ENCODE measurements at places on chromosomes 16 and 17.

DNA sequence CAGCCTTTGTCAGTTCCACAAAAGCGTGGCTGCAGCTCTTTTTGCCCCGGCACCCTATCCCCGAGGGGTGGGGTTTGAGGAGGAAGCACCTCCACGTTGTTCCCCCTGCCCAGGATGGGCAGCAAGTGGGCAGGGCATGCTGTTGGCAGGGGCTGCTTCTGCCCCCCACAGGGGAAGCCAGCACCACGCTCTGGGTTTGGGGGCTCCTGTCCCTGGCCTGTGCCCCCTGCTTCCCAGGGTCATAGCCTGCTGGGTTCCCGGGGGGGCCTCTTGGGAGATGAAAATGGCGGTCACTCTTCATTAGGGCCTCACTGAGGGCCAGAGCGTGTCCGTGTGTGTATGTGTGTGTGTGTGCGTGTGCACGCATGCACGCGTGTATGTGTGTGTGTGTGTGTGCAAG is 22.8 kb downstream of the LASP1 start:
- no peak for DNase-seq

DNA sequence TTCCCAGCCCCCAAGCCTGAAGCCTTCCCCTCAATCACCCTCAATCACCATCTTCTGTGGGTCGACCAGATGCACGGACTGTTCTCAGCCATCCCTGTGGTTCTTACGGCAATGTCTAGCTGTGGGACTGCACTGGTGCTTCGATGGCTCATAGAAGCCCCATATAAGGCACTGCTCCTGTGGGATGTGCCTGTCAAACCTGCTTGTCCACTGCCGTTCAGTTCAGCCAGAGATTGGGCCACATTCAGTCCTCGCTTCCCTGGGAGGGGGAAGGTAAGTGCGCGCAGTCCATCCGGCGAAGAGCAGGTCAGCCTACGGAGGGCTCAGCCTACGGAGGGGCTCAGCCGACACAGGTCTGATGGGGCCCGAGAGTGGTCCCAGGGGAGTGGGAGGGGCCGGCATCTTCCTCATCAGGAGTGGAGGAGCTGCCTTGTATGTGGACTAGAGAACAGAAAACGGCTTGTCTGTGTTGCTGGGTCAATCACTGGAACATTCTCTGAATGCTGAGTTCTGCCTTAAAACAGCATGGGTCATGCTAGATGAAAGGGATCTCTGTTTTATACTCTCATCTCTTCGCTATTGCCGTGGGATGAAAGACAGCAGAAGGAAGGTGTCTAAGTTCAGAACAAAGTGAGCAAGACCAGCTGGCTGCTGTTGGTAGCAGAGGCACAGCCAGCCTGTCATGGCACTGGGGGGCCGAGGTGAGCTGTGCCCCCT is at the start of gene CARD14:
Gene CARD14 (plus strand): TSS at position 247 of the 717 bp plus-strand sequence. CDS start 11,409 bp downstream, outside the sequence.
- DNase-seq: no peak

DNA sequence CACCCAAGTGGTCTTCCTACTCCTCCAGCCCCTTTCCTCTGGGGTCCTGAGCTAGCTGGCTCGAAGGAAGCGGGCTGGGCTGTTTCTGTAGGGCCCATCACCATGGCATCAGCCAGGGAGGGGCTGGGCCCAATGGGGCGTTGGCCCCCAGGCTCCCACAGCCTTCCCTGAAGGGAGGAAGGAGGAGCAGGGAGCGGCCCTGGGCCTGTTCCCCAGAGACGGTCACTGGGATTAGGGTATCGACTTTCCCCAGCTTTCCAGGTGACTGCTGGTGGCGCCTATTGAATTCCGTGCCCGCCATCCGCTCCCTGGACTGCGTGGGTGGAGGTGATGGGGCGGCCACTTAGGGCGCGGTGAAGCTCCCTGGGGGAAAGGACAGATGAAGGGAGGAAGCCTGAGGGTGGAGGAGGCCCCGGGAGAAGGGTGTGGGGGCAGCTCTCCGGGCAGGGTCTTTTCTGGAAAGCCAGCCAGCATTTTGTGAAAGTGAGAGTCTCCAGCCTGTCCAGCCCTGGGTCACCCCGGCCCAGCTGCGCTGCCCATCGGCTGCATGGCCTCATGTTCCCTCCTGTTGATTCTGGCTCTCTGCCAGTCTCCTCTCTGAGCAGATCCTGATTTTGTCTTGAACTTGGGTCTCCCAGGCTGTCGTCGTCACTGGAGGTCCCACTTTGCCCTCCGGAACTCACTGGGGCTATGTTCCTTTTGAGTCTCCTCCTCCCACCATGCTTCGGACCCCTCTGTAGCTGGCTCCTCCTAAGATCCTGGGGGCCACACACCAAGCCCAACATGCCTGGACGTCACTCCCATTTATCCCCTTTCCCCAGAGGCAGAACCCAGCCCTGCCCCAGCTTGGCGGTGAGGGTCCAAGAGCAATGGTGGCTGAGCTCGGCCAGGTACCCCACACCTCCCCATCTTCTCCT is 9.8 kb downstream of the NHERF1 start:
- DNase-seq: no peak

DNA sequence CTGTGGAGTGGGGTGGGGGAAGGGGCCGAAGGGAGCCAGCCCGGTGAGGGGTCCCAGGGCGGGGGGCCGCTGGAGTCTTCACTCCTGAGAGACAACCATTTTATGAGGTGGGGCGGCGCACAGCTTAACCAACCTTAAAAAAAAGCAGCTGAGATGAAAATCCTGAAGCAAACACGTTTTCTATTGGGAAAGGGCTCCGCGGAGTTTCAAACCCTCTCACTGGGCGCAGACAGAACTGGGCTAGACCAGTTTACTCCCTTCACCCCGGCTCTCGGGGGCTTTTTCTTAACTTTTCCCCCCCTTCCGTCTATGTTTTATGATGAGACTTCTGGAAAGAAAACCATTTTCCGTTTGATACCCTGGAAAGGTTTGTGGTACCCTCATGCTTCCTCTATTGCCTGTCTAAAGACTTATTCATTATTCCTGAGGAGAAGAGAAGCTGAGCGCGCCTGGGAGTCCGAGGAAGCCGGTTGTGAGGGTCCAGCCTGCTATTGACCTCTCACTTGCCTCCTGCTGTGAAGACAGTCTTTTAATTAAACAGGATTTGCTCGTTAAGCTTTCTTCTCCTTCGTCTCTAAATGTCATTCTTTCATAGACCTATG is 482 bp upstream of the SSH2 start:
- DNase-seq: no peak

DNA sequence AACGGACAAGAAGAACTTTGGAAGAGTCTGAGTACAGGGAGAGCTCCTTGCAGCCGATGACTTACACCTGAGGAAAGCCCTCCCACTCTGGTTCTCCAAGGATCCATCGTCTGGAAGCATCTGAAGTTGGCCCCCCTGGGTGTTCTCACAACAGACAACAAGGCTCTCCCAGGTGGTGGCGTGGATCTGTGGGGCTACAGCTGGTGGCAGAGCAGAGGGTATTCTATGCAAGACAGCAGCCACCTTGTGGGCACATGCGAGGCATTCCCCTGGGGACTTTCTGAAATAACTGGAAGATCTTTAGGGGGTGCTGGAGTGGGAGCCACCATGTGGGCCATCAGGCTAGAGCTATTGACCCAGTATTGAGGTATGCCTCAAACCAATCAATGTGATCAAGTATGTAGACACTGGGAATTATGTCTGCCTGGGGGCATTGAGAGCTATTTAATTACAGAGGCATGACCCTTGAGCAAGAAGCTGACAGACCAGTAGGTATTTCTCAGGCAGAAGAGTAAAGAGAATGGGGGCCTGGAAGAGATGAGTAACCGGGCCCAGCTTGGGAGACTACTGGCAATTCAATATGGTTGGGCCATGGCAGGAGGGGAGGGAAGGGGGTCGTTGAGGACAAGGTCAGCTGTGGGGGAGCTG is 6.9 kb upstream of the KRT19 start:
- no peak for DNase-seq

GRCh38 chr17:58488428-58488890 is 251 bp upstream of the HSF5 start:
- no peak for DNase-seq

GRCh38 chr17:16980813-16981731 is 9.2 kb upstream of the TNFRSF13B start:
- no peak for DNase-seq

- no peak for DNase-seq
Measured at GRCh38 chr17:72192800-72193192, 72.0 kb downstream of the SOX9 start.

- peak; percentile 92 for DNase-seq
Measured at GRCh38 chr16:3101018-3101840, 2.1 kb upstream of the ZSCAN10 start.

DNA sequence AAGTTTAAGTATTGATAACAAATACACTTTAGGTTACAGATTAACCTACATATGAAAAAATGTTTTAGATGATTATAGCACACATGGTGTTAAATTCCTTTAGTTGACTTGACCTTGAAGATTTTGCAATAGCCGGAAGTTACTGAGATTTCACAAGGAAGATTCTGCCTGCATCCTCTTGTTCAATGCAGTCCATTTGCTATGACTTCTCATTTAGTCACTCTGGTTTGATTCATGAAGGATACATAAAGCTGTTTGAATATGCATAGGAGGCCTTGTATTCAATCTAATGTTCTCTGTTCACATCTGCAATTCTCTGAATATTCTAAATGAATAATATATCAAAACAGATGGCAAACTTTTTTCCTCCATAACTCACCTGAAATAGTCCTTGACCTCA is 870.2 kb upstream of the GOT2 start:
- DNase-seq: no peak

DNA sequence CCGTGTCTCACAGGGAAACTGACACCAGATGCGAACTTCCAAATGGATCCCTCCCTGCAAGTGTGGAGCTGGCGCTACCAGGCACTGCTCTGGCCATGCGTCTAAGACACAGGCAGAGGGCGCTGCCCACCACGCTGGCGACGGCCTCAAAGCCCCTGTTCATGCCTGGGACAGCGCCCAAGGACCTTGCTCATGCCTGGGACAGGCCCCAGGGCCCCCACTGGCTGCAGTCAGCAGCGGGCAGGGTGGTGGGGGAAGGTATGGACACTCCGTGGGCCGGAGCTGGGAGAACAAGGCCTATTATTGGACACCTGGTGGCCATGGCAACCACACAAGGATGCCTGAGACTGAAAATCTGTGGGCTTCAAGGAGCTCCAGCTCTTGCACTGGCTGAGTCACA is 8.8 kb downstream of the ZG16B start:
- DNase-seq: peak; percentile 83

DNA sequence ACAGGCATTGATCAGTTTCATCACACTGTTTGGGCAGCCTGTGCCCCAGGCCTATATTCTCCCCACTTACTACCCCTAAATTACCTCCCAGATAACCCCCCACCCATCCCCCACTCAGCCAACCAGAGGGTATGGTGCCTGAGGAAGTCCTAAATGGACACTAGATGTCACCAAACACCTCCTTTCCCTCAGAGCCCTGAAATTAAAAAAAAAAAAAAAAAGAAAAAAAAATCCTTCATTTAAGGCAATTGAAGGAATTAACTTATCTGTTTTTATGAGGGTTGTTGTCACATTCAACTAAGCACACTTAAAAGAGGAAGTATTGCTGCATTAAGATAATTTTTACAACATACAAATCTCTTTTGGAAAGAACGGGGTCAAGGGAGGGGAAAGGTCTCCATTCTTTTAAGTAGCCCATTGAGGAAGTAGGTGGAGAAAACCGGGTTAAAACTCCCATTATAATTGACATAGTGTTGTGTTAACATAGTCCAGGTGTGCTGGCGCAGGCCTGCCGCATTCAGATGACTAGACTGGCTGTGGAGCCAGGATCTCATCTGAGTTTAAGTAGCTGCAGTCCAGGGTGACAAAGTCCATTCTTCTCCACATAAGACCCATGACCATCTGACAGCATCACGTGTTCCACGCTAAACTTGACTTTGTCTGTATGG is 46.3 kb downstream of the SNX11 start:
- peak; percentile 83 for DNase-seq

- peak; percentile 85 for DNase-seq
Measured at GRCh38 chr17:17849845-17850373, 13.1 kb upstream of the SREBF1 start.

DNA sequence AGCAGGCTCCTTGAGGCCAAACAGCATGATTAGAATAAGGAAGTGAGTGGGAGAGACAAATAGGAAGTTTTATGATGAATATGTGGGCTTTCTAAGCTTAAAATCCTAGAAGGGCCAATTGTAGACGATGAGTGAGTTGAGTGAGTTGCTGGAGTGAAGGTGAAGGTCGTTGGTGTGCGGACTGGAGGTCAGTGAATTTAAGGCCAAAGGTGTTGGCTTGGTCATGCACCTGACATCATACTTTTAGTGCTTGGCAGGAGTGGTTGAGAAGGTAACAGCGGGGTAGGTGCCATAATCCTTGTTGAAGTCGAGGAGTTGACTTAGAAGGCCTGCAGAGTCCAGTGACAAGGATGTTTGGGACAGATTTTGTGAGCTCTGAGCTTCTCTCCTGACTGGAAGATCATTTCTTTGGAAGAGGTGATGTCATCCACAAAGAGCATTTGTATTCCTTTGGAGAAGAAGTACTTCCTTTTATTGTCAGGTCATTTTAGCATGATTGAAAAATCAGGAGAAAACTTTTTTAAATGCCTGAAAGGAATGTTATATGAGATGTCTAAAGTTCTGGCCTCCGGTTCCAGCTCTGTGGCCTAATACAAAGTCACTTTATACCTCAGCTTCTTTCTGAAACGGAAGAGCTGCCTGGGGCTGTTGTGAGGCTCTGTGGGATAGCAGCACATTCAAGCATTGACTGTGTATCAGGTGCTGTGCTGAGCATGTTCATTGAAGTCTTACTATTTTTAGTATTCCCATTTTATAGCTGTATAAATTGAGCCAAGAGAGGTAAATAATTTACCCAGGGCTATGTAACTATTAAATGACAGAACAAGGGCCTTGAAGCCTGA is 53.6 kb upstream of the TBX2 start:
- DNase-seq: no peak

DNA sequence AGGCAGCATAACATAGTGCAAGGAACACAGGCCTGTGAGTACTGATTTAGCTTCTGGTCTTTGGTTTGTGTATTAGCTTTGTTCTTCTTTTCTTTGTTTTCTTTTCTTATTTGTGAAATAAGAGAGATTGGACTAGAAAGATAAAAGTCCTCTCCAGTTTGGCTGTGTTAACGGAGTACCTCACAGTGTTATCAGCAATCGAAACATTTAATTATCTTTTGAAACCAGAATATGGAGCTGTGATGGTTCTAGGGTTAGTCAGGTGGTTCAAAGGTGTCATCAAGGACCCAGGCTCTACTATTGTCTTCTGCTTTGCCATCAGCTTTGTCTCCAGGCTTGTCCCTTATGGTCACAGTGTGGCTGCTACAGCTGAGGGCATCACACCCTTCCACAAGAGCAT is 25.6 kb downstream of the ADORA2B start:
- no peak for DNase-seq

GRCh38 chr16:47492428-47493377 is 31.6 kb downstream of the PHKB start:
- DNase-seq: peak; percentile 34

GRCh38 chr16:6602405-6602804 is 730.2 kb upstream of the RBFOX1 start:
- DNase-seq: no peak

DNA sequence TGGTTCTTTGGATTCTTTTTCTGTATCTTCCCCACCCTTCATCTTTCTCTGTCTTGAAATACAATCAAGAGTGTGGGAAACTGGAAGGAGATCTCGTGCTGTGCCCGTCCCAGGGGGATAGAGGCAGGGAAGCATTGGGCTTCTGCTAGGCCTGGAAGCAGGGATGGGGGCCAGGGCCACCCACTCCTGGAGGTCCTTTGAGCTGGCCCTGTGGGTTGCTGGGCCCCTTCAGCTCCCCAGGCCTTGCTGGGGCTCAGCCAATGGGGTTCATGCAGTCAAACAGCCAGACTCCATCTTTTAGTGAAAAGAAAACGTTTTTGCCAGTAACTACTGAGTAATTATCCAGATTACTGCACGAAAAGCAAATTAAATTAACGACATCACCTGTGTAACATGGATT is 67.8 kb downstream of the CCDC182 start:
- no peak for DNase-seq

- DNase-seq: no peak
Measured at GRCh38 chr16:67964477-67965131, 3.8 kb downstream of the SLC12A4 start.

All from common myeloid progenitor, CD34-positive (primary cell).